Tibial artery (tissue), 4 donors: ENCODE measurements at places on chromosomes 3 and 15.

GRCh38 chr3:152719264-152719663 lies 115.7 kb upstream of the P2RY1 start:
- DNase-seq: no peak

DNA sequence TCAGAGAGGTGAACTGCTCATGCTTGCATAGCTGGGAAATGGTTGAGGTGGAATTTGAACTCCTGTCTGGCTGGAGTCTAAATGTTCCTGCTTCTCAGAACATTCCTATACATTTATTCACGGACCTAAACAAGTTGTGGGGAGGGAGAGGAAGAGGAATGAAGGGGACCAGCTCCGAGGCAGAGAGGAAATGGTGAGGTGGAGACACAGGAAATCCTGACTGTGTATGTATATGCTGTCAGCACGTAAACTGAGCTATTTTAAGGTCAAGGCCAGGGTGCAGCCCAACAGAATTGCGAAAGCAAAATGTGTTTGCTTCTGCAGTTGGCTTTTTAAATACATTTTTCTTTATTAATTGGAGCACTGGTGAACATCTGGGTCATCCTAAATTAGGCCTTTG lies 74.1 kb upstream of the POMGNT2 start:
- no peak for DNase-seq

DNA sequence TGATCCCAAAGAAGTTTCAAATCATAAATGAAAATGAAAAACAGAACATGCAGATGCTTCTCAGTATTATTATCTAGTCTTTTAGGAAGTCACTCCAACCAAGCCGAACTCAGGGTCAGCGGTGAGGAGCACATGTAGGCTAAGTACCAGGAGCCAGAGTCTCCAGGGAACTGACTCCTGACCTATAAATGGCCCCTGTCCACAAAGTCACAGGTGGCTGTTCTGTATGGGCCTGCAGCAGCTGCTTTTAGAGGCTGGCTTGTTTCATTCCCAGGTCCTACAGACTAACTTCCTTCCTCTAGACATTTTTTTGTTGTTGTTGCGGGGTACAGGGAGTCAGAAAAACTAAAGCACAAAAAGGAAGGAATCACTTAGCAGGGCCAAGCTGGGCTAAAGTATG lies 54.6 kb downstream of the DAPK2 start:
- no peak for DNase-seq

DNA sequence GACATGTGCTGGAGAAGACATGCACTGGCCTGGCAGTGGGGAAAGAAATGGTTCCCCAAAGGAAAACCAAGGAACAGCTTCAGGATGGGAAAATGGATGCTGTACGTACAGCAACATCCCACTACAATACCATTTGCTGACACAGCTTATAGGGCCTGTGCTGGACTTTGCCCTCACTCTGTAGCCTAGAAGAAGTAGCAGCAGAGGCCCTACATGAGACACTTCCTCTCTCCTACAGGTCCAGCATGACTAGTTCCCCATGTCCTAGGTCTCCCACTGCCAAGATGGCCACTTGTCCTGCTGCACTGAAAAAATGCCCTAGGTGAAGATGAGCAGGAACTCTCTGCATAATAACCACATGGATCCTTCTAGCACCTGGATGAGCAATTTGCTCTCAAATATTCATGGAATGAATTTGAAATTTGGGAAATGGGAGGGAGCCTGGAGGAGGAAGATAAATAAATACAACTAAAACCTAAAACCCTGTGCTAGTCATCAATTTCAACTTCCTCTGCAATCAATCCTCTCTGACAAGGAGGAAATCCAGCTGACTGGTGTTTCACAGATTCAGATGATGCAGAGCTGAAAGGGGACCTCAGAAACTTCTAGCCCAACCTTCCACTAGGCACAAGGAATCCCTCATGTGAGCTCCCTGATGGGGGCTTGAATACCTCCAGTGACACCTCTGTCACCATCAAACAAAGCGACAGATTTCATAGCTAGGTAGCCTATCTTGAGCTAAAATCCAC lies 514.3 kb upstream of the PPP2R3A start:
- DNase-seq: no peak

DNA sequence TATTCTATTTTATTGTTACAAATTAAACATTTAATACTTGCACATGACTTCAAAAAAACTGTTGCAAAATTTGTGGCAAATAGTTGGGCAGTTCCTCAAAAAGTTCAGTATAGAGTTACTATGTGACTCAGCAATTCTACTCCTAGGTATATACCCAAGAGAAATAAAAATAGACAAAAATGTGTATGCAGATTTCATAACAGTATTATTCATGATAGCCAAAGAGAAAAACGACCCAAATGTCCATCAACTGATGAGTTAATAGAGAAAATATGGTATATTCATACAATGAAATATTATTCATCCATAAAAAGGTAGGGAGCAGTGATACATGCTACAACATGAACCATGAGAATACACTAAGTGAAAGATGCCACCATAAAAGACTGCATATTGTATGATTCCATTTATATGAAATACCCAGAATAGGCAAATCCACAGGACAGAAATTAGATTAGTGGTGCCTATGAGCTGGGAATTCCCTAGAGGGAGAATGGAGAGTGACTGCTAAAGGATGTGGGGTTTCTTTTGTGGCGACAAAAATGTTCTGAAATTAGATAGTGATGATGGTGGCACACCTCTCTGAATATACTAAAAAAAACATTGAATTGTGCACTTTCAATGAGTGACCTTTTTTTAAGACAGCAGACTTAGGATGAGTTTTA lies 31.6 kb upstream of the CLASP2 start:
- DNase-seq: no peak
